ENCODE measurements at places on chromosomes 6 and 20. TPM values are rescaled to one million over a fixed set of nuclear protein-coding genes. Genes with fewer than 3 reads are reported as not detected.

The PRL gene
- polyA plus RNA-seq, result not detected

The CCDC170 gene
- polyA plus RNA-seq, result not detected

The FILIP1 gene
- not detected for polyA plus RNA-seq

The TUBB2A gene
- polyA plus RNA-seq, result 146 TPM

The COL11A2 gene
- polyA plus RNA-seq, result 0.88 TPM

The OR2H1 gene
- not detected for polyA plus RNA-seq

The SLC17A2 gene
- polyA plus RNA-seq, result not detected

The ADNP gene
- 21.8 TPM for polyA plus RNA-seq

The PPP1R3G gene
- polyA plus RNA-seq, result 0.04 TPM

The PRDM1 gene
- 8.4 TPM for polyA plus RNA-seq

The GATA5 gene
- polyA plus RNA-seq, result not detected

The FOXA2 gene
- polyA plus RNA-seq, result not detected

The MAFB gene
- 1.3 TPM for polyA plus RNA-seq

The ITPR3 gene
- 70.2 TPM for polyA plus RNA-seq

DNA sequence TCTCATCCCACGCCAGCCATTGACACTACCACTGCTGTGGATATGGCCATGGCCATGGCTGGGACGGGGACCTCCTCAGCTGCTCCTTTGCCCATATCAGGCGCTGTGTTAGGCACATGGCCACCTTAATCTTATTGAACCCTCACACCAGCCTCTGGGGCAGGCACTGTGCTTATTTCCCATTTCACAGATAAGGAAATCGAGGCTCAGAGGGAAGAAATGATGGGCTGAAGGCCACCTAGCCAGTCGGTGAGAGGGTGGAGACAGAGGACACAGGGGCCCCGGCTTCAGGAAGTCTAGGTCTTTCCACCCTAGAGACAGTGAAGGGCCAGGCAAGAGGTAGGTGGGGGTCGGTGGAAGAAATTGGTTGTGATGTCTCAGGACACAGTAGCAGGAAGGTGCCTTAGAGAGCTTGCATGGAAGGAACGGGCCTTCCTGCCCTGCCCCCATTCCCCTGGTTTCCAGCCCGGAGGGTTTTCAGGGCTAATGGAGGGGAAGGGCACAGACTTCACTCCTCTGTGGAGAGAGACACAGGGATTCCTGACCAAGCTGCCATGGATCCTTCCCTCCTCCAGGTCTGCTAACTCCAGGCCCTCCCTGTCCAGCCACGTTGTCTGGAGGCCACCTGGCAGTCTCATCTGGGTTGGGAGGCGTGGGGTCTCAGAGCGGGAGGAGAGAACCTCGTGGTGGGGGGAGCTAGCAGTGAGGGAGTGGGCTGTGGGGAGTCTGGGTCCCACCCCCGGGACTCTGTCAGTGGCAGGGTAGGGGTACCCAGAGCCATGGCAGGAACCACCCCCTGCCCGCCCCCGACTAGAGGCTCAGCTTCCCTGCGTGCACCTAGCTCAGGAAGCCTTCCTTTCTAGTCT is 120.4 kb downstream of the VEGFA start:
- DNase-seq, result no peak

DNA sequence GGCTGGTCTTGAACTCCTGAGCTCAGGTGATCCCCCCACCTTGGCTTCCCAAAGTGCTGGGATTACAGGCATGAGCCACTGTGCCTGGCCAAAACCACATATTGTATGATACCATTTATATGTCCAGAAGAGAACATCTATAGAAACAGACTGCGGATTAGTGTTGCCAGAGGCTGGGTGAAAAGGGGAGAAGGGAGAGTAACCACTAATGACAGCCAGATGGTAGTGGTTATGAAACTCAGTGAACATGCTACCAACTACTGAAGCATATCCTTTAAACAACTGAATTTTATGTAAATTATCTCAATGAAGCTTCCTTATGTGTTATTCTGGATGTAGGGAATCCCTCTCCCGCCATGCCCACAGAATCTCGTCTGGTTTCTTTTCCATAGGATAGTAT is 15.7 kb downstream of the SLC23A2 start:
- DNase-seq, result peak; percentile 67

DNA sequence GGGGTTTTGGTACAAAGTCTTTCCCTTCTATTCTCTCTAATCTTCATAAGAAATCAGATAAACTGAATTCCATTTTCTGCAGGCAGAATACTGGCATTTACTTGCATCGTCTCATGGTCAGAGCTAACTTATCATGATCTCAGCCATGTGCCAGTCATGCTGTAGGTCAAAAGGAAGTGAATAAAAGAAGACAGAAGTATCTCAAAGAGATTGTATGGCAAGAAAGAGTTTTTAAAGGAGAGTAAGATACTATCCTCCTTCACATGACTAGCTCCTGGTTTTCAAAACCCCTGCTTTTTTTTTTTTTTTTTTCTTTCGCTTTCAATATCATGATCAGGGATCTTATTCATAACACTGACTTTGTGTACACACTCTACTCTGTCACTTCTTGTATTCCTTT is 398.3 kb downstream of the C6orf118 start:
- no peak for DNase-seq

DNA sequence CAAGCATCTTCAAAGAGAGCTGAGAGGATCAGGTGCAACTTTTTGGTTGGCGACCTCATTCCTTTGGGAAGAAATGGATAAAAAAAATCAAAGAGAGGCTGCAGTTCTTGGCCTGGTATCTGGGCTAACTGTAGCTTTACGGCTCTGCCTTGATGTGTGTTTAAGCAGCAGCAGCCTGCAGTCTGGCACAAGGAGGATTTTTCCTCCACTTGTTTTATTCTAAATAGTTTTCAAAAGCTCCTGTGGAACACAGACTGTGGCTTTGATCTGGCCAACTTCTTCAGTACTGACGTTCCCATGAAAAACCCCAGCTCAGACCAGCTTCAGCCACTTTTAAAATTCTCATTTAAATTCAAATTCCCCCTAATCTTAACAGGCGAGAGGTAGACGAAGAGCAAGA is 137.3 kb downstream of the HDGFL1 start:
- DNase-seq, result no peak

GRCh38 chr6:9405825-9406224 is 970.5 kb upstream of the SLC35B3 start:
- DNase-seq, result no peak

- DNase-seq, result no peak
Observed at GRCh38 chr6:63140692-63141318, 70.5 kb upstream of the FKBP1C start.

DNA sequence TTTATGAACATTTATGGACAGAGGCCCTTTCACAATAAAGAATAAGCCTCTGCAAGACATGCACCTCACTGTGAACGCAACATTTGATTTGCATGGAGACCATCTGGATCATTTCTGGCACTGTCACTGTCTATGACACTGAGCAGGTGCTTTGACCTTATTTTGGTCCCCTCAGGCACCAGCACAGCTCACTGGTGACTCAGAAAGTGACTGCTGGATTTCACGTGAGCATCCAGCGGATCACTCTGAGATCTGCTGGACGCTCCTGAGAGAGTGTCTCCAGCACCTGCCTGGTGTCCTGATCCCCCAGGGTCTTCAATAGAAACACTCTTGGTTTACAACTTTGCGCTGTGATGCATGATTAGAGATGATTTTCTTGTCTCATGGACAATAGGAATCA is 375.7 kb downstream of the TENT5A start:
- no peak for DNase-seq

DNA sequence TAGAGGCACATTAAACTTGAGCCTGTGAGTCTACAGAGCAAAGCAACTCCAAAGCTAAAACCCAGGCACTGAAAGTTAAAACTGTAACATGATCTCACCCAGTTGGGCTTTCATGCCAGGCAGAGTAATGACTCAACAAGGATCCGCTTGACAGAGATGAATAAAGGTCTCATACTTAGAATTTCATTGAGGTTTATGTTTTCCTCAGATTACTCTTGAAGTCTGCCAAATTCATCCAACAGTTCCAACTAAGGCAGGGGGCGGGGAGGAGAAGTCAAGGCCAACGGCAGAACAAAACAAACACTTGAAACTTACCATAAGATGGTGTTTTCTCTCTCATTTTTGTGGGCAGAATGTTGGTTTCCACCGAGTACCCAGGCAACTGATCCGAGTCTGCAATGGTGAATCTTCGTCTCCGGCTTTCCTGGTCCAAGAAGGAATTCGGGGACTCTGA is 54.0 kb upstream of the IPCEF1 start:
- DNase-seq, result no peak

- DNase-seq, result peak; percentile 34
Observed at GRCh38 chr6:63672582-63673129, 37.1 kb downstream of the PHF3 start.

GRCh38 chr6:132161283-132161682 is 210.1 kb upstream of the CCN2 start:
- peak; percentile 29 for DNase-seq

- DNase-seq, result no peak
Observed at GRCh38 chr6:140636908-140637402, 1262.5 kb upstream of the CITED2 start.

- DNase-seq, result no peak
Observed at GRCh38 chr6:124546601-124547000, 415.6 kb upstream of the RNF217 start.

- DNase-seq, result no peak
Observed at GRCh38 chr20:14604143-14604542, 266.7 kb upstream of the FLRT3 start.

- no peak for DNase-seq
Observed at GRCh38 chr6:158589366-158589765, 29.5 kb downstream of the TMEM181 start.

- DNase-seq, result no peak
Observed at GRCh38 chr6:157227202-157228166, 95.8 kb downstream of the TMEM242 start.

DNA sequence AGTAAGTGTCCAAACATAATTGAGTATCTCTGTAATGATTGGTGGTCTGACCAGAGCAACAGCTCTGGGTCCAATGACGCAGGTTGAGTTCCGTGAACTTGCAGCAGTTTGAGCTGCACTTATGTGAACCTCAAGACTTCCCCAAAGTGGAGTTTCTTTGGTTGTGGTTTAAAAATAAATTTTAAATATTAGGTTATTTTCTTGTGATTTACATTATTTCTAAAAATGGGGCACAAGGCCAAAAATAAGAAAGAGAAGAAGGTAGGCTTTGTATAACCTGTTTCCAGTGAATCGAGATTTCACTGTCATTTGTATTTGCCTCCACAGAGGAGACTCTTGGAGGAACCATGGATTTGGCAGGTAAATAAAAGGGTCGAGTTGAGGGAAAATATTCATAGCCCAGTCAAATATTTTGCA is 166.4 kb upstream of the ZNF217 start:
- peak; percentile 66 for DNase-seq

GRCh38 chr6:168124158-168124557 is 45.1 kb upstream of the FRMD1 start:
- no peak for DNase-seq

GRCh38 chr6:47144306-47144705 is 102.2 kb upstream of the ADGRF1 start:
- DNase-seq, result no peak

DNA sequence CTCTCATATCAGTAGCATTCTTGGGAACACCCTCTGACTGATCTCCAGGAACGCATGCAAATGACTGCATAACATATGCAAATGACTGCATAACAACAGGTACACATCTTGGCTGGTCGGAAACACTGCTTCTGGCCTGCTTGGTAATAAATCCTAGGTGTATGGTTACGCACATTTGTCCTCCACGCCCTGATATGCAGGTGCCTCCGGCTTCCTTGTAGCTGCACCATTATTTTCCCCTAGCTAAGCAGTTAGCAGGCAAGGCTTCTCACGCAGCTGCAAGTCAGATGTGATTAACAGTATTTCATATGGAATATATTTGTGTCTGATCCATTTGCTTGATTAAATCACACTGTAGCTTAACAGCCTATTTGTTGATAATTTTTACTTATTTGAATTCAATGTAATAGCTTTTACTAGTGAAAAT is 5.9 kb downstream of the RPS6KA2 start:
- no peak for DNase-seq

DNA sequence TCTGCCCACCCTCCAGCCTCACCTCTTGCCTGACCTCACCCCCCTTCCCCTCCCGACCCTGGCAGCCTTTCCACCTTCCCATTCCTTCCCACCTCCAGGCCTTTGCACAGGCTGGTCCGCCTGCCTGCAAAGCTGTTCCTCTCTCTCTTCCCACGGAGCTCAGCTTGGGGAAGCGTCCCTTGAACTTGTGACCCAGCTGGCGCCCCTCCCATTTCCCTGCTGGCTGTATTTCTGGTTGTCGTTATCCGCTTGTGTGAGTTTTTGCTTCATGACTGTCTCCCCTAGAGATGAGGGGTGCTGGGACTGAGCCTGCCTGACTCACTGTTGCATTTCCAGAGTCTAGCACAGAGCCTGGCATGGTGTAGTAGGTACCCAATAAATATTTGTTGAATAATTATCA is 32.5 kb downstream of the VSTM2L start:
- DNase-seq, result no peak

DNA sequence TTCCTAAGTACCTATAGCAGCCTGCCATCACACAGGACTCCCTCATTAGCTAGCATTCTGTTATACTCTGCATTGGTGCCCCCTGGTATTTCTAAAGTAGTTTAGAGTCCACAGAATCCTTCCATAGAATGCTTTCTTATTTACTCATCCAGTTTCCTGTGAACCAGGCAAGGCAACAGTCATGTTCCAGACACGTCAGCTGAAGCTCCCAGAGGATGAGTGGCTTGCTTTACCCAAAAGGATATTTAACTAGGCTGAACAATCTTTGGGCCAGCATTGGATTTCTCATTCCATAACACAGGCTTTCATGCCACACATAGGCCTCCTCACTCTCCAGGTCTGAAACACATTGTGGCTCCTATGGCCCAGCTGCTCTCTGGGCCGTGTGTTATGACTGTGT is 203.8 kb upstream of the MAP3K7 start:
- DNase-seq, result no peak

DNA sequence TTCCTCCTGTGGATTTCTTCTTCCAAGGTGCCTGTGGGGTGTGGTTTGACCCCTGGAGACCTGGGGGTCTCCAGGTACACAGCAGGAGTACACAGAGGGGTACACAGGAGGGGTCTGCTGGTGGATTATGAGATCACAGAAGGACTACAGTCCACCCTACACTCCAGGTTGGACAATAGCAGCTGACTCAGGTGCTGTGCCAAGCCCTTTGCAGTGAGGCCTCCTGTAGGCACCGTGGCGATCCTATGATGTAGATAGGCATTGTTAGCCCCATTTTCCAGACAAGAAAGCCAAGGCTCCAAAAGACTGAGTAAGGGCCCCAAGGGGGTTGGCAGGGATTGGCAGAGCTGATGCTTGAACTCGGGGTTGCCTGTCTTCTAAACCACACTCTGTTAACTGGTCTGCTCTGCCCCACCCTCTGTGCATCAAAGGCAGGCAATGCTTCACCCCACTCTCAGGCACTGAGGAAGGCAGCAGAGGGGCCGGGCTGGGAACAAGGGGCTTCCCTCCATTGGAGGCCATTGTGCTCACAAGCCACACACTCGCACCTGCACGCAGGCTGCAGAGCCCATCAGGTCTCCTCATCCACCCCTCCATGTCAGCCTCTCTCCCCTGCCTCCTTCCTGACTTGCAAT is 77.5 kb upstream of the SIRPA start:
- DNase-seq, result no peak

DNA sequence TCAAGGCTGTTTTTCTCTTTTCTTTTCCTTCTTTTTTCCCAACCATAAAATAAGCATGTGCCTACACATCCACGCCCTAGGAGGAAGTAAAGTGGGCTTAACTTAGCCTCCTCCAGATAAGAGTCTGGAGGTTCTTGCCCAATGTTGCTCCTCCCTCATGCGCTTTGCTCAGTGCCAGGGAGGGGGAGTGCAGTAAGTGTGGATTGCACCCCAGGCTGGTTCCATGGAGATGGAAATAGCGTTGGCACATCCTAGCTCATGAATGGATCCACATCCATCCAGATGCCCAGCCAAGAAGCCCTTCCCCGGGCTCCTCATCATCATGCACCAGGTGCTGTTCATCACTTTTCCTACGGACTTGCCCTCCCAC is 58.2 kb downstream of the NEDD9 start:
- no peak for DNase-seq

Data from B cell (primary cell).